Bronchial epithelial cell (primary cell): ENCODE measurements at places on chromosomes 7 and 10.

DNA sequence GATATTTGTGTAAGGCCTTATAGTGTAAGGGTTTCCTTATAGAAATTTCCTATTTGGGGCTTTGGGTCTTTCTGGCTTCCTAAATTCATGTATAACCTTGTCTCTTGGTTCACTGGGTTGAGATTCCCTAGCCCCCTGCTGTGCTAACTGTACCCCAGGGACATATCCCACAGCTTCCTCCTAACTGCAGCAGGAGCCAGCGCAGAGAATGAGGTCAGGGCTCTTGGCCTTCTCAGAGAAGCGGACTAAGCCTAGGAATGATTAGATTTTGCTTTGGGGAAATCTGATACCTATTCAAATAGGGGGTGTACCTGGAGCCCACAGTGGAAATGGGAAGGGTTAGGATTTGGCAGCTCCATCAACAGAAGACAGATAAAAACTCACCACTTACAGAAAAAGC is 138.1 kb upstream of the EFCAB10 start:
- DNase-seq, result no peak

DNA sequence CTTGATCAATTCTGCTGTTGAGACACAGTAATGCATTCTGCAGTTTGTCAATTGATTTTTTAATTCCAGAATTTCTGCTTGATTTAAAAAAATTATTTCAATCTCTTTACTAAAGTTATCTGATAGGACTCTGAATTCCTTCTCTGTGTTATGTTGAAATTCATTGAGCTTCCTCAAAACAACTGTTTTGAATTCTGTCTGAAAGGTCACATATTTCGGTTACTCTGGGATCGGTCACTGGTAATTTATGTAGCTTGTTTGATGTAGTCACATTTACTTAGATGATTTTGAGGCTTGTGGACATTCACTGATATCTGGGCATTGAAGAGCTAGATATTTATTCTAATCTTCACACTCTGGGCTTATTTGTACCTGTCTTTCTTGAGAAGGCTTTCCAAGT is 67.2 kb upstream of the NME8 start:
- no peak for DNase-seq

- DNase-seq, result peak; percentile 13
Measured at GRCh38 chr7:79820387-79820786, 314.2 kb upstream of the GNAI1 start.

DNA sequence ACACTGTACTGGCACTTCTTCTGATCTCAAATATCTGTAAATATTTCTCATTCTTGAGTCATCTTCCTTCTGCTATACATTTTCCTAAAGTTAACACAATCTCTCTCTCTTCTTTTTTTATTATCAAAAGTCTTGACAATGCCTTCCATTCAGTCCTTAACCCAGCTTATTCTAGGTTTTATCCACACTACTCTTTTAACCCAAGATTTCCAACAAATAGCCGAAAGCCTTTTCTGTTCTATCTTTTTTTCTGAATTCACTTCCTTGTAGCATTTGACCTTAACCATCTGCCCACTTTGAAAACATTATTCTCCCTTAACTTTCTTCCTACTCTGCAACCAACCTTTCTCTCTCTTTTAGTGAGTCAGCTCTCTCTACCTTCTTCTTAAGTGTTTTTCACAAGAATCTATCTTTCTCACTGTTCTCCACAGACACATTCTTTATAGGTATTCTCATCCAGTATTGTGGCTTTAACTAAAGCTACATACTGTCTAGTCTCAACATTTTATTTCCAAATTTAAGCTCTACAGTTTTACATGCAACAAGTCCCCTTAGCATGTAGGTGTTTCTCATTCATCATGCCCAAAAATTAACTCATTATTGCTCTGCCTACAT is 915.6 kb downstream of the KCNMA1 start:
- DNase-seq, result no peak

GRCh38 chr7:43628431-43628830 is 45.5 kb downstream of the STK17A start:
- DNase-seq, result no peak

- peak; percentile 91 for DNase-seq
Measured at GRCh38 chr10:70832852-70833528, 17.2 kb downstream of the SGPL1 start.

DNA sequence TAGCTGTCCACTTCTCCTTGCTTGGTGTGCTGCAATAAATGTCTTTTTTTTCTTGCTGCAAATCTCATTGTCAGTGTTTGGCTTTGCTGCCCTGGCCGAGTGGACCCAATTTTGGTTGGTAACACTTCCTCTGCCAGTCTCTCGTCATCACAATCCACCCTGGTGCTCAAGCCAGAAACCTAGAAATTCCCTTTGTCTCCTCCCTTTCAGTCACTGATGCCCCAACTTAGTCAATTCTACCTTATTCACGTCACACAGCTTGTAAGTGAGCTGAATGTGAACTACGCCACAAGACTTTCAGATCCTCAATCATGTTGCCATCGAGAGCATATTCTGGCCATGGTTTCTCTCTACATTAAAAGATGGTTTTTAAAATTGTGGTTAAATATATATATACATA is 13.0 kb upstream of the FRA10AC1 start:
- DNase-seq, result no peak

GRCh38 chr10:10315989-10316388 is 701.7 kb upstream of the CELF2 start:
- DNase-seq, result no peak

GRCh38 chr7:72781631-72782030 is 46.4 kb downstream of the TYW1B start:
- DNase-seq, result no peak

GRCh38 chr10:99374526-99374925 is 45.4 kb downstream of the CNNM1 start:
- DNase-seq, result peak; percentile 38

DNA sequence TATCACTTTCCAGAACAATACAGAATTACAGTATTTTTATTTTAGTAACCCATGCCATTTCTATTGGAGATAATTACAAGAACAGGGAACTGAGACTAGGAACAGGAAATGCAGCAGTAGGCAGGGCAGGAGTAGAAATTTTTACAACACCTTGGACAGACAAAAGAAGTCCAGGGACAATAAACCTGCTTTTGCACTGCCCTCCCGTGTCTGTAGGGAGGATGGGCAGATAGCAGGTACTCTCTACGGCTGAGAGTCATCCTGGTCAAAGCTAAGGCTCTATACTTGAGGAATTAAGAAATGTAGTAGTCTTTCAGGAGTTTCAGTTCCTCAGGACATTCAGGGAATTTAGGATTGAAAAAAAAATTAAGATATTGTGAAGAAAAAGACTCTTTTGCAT is 63.4 kb downstream of the VAX1 start:
- DNase-seq, result peak; percentile 18

DNA sequence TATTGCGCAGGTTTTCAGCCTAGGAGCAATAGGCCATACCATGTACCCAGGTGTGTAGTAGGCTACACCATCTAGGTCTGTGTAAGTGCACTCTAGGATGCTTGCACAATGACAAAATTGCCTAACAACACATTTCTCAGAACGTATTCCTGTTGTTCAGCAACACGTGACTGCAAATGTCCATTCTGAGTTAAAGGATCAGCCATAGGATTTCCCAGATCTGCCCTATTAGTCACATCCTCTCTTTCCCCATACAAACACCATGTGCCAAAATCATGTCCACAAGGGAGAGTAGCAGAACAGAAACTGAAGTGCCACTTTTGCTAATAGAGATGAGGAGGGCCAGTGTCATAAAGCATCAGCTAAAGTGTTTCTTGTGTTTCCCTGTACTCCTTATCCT is 42.6 kb upstream of the AMPH start:
- DNase-seq, result peak; percentile 97

DNA sequence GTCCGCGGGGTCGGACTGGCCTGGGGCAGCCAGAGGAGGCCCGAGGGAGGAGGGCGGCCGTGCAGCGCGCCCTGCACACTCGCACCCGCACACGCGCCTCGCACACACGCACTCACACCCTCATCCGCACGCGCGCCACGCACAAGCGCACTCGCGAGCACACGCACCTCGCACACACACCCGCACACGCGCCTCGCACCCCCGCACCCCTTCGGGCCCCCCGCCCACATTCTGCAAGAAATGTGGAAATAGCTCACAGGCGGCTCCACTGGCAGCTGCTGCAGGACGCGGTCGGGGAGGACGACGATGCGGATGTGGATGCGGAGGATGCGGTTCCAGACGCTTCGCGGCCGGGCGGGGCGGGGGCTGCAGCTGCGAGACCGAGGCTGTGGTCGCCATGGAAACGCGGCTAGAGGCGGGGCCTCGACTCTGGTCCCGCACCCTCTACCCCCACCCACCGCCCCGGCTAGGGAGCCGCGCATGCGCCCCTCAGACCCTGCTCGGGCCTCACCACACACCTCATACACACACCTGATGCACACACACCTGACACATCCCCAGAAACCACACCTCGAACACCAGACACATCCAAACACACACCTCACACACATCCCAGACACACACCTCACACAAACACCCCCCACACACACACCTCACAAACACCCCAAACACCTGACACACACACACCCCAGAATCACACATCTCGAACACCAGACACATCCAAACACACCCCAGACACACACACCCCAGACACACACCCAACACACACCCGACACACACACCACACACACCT is at the start of gene CALY:
CALY (minus strand) TSS at position 320 of the 793 bp plus-strand sequence. CDS start 7,907 bp downstream, outside the sequence.
- DNase-seq, result no peak

DNA sequence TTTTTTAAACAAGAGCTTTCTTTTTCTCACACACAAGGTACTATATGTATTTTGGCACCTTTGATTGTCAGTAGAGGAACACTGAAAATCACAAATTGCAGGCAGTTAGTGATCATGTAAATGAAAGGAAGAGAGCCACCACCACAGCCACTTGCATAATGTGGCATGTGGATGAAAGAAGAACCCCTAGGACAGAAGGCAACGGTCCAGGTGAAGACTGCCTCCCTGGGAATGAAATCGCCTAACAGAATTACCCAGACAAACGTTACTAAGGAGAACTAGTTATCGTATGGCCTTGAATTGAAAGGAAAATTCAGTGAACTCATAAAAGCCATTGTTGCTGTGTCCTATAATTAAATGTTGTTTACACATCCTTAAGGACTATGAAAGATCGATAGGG is 41.2 kb upstream of the PTPRZ1 start:
- no peak for DNase-seq

GRCh38 chr10:119090026-119090795 is 9.6 kb upstream of the EIF3A start:
- DNase-seq, result no peak

DNA sequence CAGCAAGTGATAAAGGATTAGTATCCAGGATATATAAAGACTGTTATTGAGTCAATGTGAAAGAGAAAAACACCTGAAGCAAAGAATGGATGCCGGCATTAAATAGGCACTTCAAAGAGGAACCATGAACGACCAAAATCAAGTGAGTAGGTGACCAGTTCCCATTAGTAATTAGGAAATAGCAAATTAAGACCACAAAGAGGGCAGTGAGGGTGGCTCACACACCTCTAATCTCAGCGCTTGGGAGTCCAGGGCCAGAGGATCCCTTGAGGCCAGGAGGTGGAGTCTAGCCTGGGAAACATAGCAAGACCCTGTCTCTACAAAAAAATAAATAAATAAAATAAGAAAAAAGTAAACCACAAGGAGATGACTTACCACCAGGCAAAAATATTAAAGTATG is 1.5 kb upstream of the ANTXRL start:
- DNase-seq, result no peak

- DNase-seq, result no peak
Measured at GRCh38 chr10:22285130-22285529, 31.1 kb upstream of the COMMD3 start.

DNA sequence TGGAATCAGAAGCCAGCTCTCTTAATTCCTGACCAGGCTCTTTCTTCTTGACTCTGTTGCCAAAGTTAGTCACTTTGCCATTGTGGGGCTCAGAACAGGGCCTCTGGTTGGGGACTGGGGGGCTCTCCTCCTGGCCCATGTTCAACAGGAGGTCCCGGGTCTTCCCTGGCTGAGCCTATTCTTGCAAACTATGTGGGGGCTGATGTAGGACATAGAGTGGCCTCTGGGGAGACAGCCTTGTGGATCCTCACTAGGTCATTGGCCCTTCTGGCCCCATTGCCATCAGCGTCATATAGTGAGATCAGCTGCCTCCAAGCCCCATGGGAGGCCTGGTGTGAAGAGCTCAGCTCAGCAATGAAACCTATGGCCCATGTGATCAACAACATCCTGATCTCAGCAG is 77.6 kb upstream of the LEP start:
- no peak for DNase-seq

DNA sequence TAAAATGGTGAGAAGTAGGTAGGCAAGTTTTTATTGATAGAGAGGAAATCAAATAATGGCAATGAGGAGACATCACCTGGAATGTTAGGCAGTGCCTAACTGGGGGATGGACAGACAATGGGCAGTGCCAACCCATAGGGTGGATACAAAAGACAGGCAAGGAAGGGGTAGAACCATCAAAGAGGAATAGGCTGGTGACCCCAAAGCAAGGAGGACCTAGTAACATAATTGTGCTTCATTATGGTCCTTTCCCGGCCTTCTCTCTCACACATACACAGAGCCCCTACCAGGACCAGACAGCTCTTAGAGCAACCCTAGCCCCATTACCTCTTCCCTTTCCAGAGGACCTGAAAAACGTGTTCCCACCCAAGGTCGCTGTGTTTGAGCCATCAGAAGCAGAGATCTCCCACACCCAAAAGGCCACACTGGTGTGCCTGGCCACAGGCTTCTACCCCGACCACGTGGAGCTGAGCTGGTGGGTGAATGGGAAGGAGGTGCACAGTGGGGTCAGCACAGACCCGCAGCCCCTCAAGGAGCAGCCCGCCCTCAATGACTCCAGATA is 30.0 kb downstream of the PRSS2 start:
- no peak for DNase-seq

DNA sequence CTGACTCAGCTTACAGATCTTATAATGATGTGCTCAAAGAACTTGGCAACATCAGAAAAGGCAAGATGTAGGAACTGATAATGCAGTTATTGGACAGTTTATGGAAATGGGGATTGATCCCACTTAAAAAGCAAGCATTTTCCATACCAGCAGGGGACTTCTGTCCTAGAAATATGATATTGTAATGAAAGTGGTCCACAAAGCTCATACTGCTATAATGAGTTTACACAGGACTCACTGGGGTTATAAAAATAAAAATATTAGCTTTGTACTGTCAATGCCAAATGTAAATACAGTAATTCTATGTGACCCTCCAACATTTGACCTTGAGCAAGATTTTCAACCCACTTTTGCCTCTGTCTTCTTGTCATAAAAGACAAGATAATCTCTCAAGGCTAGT is 145.5 kb upstream of the SEM1 start:
- no peak for DNase-seq

GRCh38 chr7:4663239-4664018 is 18.7 kb upstream of the FOXK1 start:
- DNase-seq, result no peak

DNA sequence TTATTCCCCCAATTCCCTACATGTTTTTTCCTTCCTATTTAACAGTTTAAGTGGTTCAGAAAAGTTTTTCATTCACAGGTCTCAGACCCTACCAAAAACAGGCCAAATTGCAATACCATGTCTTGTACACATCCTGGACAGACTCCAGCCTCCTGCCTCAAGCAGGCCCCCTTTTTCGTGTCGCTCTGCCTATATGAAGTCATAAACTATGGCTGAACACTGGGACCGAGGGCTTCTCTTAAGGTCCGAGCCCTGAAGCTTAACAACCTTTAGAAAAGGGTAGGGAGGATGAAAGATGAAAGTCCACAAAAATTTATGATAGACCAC is 1.4 kb downstream of the FBXW4 start:
- DNase-seq, result peak; percentile 30
